SJSA1 (cell line): ENCODE measurements at places on chromosomes 5 and 9.
A peak's percentile ranks its signal among the peaks of the same experiment; 100 is the strongest.

GRCh38 chr9:3835393-3835792 is 309.6 kb upstream of the RFX3 start:
- DNase-seq, result no peak

- no peak for DNase-seq
These were observed 259.9 kb downstream of the GADD45G start for GRCh38 chr9:89864731-89865130.

GRCh38 chr9:35294066-35294465 is 132.3 kb downstream of the UNC13B start:
- no peak for DNase-seq

GRCh38 chr5:177131019-177131320 is 2.6 kb upstream of the NSD1 start:
- no peak for DNase-seq

GRCh38 chr9:121073038-121073437 is 1.7 kb upstream of the CNTRL start:
- no peak for DNase-seq

- no peak for DNase-seq
These were observed 491.0 kb upstream of the CLINT1 start for GRCh38 chr5:158349987-158350386.

GRCh38 chr9:32430720-32431119 is 46.3 kb downstream of the ACO1 start:
- DNase-seq, result no peak

GRCh38 chr5:68505917-68506860 is 290.6 kb downstream of the PIK3R1 start:
- no peak for DNase-seq

GRCh38 chr9:21505425-21506179 is 23.5 kb upstream of the IFNE start:
- no peak for DNase-seq

DNA sequence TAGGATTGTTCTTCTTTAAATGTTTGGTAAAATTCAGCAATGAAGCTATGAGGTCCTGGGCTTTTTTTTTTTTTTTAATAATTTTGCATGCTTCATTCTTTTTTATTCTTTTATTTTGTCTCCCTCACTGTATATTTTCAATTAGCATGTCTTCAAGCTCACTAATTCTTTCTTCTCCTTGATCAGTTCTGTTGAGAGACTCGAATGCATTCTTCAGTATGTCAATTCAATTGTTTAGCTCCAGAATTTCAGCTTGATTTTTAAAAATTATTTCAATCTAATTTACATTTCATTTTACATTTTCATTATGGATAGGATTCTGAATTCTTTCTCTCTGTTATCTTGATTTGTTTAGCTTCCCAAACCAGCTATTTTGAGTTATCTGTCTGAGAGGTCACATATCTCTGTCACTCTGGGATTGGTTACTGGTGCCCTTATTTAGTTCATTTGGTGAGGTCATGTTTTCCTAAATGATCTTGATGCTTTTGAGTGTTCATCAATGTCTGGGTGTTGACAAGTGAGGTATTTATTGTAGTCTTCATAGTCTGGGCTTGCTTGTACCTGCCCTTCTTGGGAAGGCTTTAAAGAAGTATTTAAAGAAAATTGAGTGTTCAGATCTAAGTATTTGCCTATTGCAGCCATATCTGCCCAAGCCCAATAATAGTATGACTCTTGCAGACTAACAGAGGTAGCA is 9.1 kb downstream of the LURAP1L start:
- DNase-seq, result no peak

- peak; percentile 25 for DNase-seq
These were observed at the start of gene ZDHHC21 for GRCh38 chr9:14693251-14693861. Gene ZDHHC21, minus strand, starts transcription at chr9:14693432. Its CDS starts 19,092 bp downstream, at chr9:14674340.

GRCh38 chr9:18263377-18263776 is 210.6 kb upstream of the ADAMTSL1 start:
- DNase-seq, result no peak

GRCh38 chr9:37471942-37472684 is 6.9 kb upstream of the ZBTB5 start:
- peak; percentile 93 for DNase-seq

DNA sequence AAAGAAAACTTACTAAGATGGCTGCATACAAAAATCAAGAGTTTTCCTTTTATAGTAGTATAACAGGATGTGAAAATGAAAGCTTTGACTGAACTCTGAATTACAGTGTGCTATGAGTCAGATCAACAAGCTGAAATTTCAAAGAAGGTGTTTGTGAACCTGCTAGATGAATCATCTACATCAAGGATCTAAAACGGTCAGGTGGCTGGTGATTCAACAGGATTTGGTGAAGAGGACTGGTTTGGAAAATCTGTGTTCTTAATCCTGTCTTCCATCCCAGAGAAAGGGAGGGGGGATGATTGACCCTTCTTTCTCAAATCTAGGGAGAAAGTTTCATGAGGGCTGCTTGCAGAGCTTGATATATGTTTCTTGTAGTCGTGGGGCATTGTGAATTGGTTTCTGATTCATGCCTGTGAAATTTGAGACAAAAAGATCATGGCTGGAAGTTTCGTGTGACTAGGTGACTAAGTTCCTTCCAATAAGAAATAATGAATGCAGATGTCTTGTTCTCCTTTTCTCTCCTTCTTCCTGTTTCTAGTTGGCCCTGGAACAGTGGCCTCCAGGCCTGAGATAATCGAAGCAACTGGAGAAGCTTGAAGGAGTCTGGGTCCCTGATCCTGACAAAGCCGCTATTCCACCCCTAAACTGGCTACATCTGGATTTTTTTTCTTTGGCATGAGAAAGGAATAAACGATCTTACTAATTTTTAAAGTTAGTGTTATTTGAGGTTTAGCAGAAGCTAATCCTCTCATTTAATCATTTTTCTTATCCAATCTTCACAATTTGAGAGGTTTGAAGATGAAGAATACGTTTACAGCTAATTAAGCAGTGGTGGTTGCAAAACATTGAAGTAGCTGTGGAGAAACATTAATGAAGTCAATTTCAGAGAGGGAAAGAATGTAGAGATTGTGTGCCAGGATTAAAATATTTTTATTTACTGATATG is 67.2 kb downstream of the MRPS30 start:
- DNase-seq, result no peak

DNA sequence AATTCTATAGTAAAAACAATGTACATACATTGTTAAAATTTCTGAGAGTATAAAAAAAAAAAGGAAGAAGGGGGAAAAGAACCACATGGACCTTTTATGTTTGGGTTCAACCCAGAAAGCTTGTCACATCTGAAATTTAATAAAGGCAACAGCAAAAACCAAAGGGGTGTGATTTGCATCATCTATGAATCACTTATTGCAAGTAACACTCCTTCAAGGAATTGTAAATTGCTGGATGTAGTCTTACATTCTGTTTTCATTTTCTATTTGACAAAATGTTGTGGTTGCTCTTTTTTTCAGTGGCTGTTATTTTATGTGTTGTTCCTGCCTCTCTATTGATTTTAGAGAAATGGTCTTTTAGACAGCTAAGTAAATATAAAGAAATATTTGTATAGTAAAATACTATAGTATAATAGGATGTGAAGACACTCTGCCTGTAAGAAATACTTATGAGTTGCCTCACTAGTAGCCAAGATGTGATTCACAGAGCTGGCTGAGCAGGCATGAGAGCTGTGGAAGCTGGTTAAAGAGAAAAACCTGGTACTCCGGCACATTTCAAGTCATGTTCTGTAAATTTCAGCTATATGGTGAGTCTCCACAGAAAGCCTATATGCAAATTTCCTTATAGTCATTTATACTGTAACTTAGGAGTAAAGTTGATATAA is 131.1 kb upstream of the CNTLN start:
- DNase-seq, result no peak

DNA sequence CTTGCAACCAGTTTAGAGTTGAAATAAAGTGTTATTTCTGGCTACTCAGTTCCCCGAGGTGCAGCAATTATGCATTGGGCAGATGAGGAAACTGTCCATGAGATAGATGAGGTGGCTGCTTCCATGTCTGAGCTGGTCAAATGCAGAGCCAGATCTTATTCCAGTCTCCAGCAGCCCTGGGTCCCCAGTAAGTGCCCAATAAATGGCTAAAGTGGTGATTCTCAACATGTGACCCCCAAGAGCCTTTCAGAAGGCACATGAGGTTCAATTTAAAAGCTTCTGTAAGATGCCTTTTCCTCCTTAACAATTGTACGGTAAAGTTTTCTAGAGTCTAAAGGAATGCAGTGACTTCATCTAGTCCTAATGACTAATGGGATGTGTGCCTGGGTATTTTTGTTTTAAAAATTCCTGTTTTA is 17.5 kb downstream of the ATOX1 start:
- DNase-seq, result no peak

DNA sequence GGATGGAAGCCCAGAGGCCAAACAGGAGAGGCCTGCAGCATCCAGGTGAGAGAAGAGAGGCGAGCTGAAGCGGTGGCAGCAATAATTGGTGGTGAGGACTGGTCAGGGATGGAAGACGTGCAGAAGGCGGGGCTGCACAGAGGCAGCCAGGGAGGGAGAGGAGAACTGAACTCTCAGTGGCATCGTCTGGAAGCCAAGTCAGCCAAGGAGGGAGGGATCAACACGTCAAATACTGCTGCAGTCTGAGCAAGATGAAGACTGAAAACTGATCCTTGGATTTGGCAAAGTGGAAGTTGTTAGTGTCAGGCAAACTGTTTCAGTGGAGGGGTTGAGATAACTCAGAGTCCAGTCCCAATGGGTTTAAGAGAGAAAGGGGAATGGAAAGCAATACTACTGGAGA is 145.4 kb downstream of the CDK5RAP2 start:
- no peak for DNase-seq

DNA sequence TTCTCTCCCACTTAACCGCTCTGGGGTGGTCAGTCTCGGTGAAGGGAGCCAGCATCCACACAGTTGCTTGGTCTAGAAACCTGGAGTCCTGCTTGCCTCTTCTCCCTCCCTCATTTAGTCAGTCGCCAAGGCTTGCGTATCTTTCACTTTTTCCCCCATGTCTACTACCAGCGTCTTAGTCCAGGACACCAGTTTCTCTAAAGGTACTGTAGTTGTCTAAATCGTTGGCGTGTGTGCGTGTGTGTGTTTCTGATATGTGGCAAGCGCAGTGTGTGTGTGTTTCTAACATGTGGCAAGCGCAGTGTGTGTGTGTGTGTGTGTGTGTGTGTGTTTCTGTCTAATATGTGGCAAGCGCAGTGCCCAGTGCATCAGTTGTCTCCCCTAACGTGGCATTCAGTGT is 641 bp downstream of the ATP6V1G1 start:
- DNase-seq, result no peak

DNA sequence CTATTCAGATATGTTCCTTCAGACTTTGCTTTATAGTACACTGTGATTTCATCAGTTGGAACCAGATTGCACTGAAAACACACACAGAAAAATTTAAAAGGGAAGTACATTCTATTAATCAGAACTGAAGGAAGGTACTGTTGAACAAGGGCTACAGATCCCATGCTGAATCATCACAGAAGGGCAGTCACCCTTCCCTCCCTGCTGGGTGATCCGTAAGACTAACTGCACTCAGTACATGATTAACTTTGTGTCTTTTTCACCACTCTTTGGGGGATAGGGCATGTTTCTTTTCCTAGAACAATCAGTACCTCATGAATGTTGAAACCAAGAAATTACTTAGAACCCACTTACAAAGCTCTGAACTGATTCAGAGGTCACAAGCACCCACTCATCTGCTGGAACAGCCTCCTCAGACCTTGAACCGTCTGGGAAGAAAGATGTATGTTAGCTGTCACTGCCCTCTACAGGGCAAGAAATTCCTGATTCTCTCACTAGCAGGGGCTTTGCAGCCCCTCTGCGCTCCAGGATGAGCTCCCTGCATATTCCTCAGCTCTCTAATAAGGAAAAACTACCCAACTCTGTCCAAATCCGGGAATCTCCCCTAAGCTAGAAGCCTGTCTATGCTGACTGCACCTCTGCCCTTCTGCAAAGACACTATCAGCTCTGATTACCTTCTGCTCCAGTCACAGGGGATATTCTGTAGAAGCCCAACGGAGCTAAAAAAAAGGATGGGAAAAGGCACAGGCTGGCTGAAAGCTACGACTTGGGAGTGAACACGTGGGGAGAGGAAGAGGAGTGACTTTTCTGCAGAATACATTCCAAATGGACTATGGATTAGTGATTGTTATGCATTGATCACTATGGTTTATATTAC is 51.0 kb downstream of the IARS1 start:
- DNase-seq, result no peak

DNA sequence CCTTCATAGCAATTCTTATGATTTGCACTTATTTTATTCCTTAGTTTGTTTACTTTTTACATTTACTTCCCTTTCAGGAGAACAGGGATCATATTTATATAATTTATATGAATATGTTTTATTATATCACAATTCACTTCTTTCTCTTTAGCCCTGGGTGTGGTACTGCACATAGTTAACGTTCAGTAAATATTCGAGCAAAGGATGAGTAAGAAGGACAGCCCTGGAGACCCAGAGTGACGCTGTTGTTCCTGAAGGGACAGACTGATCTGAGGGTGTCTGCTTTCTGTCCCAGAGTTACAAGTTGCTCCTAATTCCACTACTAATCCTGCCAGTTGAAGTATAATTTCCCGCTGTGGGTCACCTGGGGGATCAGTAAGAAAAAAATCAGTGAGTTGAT is 366.1 kb downstream of the DMRT2 start:
- DNase-seq, result no peak

- no peak for DNase-seq
These were observed 74.5 kb downstream of the CDKN2A start for GRCh38 chr9:21919377-21920362.

DNA sequence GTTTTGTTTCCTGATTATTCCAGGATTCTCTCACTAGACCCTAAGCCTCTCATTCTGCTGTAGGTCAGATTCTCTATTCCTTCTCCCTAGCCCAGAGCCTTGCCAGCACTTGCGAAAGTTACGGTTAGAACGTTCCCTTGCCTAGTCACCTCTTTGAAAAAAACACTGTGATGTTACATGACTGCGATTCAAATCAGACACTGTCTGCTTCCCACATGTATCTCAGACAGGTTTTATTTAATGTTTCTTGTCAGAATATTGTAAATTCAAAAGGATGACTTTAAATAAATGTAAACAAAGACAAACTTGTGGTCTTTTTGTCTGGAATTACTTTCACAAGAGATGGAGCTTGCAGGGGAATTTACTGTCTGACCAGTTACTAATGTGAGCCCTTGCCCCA is 116.5 kb upstream of the OTULINL start:
- DNase-seq, result no peak

DNA sequence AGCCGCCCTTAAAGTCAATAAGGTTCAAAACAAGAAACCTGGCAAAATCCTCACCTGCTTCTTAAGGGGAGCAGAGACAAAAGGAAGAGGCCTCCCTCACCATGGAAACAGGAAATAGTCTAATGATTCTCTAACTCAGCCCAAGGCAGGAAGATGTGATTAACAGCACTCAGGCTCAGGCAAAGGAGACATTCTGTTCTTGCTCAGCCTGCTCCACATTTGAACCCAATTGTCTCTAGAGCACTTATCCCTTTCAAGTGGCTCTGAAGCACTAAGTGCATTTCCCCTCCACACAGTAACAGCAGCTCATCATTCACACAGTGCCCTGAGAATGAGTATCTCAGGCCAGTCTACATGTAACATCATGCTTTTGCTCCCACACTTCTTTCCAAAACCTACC is 72.3 kb downstream of the NIPSNAP3B start:
- no peak for DNase-seq

- no peak for DNase-seq
These were observed 34.2 kb downstream of the EXD3 start for GRCh38 chr9:137388589-137389427.
